Activated CD4-positive, alpha-beta T cell treated with anti-CD3 and anti-CD28 coated beads, Interleukin-2, amount 50 U/mL, for 48 hours (primary cell): ENCODE measurements at places on chromosomes 7 and 10.
A peak's percentile ranks its signal among the peaks of the same experiment; 100 is the strongest.

GRCh38 chr7:42236976-42237810, at the start of gene GLI3:
Gene GLI3 (minus strand): TSS chr7:42237209. CDS start chr7:42223253, 13,956 bp downstream.
- peak; percentile 26 for DNase-seq

- DNase-seq: no peak
These were observed at the start of gene PHKG1 for GRCh38 chr7:56092789-56093531. Gene PHKG1 (minus strand): TSS chr7:56092952. CDS start chr7:56088941, 4,011 bp downstream.

DNA sequence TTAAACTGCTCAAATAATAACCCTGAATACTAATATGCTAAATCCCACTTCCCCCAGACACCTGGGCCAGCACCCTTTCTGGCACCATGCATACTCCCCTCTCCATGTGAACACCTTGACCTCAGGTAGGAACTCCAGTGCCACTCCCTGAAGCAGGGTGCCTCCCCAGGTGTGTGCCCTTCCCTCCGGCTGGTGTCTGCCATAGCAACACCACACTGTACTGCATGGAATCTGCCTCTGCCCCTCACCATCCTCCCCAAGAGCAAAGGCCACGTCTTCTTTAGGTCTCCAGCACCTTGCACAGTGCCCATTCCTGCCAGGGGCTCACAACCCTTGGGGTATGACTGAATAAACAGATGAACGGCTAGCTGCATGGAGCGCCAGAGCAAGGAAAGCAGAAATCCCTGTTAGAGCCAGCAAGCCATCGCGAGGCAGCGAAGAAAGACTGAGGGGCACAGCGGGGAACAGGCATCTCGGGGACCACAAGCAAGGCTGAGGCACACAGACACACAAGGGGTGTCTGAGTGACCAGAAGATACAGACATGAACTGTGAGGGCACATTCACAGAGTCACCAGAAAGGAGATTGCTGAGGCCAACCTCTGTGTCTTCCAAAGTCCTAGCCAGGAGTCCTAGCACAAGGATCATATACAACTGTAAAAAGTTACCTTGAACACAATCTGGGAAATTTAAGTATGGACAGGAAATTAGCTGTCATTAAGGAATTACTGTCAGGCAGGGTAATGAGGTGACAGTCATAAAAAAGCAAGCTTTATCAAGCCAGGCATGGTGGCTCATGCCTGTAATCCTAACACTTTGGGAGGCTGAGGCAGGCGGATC, 25.7 kb downstream of the COBL start:
- DNase-seq: no peak

DNA sequence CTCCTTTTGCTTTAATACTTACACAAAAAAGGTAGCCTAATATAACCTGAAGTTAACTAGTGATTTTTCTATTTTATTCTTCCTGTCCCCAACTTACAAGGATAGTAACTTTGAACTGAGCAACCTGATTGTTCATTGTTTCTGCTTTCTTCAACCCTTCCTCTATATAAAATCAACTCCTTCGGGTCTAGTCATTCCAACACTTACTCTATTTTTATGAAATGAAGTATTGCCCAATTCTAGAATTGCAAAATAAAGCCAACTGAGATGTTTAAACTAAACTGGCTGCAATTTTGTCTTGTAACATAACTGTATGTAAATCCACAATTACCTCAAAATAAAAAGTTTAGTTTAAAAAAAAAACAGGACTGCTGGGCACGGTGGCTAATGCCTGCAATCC, 20.3 kb upstream of the DNA2 start:
- DNase-seq: no peak

- no peak for DNase-seq
These were observed 54.1 kb downstream of the HK1 start for GRCh38 chr10:69332278-69333010.
